Hippocampal formation (tissue), 2 donors: ENCODE measurements at places on chromosomes 4 and X.
A peak's percentile ranks its signal among the peaks of the same experiment; 100 is the strongest.

DNA sequence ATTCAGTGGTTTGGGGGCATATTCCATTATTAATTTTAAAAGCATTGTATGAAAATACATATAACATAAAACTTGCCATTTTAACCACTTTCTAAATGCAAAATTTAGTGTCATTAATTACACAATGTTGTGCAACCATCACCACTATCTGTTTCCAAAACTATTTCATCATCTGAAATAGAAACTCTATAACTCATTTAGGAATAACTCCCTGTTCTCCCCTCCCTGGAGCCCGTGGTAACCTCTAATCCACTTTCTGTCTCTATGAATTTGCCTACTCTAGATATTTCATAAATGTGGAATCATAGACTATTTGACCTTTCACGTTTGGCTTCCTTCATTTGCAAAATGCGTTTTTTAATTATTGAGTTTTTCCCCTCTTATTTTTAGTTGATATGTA is 101.4 kb upstream of the GPC4 start:
- DNase-seq: no peak

DNA sequence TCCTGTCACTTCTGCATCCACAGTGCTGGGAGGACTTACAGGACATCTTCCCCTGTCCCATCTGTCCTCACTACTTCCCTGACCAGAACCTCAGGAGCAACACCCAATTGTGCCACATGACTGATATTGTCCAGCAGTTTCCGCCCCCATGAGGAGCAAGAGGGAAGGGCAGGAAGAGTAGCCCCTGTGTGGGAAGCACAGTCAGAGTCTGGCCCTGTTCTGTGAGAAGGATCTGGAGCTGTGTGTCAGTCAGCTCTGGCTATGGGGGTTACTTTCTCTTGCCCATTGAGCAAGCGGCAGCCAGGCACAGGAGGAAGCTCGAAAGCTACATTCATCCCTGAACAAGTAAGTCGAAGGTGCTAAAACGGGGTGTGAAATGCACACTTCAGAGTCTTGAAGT is 14.8 kb upstream of the TRIM60 start:
- DNase-seq: no peak

GRCh38 chr4:139453041-139453370 is 915 bp upstream of the RAB33B start:
- DNase-seq: peak; percentile 34

DNA sequence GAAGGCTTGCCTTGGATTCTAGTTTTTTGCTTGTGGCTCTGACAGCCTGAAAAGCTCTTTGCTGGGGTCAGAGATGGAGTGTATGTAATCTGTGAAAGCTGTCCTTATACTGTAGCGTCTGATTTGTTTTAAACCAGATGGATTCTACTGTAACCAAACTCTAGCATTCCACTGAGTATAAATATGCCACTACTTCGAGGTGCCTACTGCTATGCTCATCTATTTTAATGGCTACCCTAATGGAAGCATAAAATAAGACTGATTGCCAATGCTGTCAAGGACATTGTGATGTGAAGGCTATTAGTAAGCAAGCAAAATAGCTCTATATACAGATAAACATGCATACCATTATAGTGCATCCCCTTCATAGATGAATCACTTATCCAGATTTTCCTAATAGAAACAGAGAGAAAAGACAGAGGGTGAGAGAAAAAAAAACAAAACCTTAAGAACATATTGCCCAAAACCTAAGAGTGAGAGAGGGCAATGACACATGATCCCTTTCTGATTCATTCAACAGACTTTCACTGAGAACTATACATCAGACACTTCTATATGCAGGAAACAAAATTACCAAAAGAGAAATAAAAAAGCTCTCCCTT is 1025.8 kb upstream of the LCORL start:
- DNase-seq: no peak

GRCh38 chrX:132187451-132187850 is 31.8 kb downstream of the RAP2C start:
- no peak for DNase-seq

DNA sequence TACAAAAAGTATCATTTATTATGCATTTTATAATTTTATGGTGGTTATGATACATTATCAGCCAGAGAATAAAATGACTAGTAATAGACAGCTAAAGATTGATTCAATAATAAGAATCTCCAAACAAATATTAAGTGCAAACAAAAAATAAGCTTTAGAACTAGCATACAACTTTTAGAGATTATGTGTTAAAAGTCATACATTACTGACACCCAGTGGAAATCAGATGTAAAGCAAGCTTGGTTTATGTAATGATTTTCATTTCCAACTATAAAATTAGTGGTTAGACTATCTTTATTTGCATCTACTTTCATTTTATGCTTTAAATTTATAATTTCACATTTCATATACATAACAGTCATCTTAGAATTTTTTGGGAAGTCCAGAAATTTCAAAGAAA is 57.7 kb downstream of the IL13RA2 start:
- no peak for DNase-seq

- no peak for DNase-seq
Measured at GRCh38 chrX:133555782-133556458, 140.6 kb upstream of the GPC4 start.

- no peak for DNase-seq
Measured at GRCh38 chr4:147768113-147768512, 36.2 kb downstream of the ARHGAP10 start.

DNA sequence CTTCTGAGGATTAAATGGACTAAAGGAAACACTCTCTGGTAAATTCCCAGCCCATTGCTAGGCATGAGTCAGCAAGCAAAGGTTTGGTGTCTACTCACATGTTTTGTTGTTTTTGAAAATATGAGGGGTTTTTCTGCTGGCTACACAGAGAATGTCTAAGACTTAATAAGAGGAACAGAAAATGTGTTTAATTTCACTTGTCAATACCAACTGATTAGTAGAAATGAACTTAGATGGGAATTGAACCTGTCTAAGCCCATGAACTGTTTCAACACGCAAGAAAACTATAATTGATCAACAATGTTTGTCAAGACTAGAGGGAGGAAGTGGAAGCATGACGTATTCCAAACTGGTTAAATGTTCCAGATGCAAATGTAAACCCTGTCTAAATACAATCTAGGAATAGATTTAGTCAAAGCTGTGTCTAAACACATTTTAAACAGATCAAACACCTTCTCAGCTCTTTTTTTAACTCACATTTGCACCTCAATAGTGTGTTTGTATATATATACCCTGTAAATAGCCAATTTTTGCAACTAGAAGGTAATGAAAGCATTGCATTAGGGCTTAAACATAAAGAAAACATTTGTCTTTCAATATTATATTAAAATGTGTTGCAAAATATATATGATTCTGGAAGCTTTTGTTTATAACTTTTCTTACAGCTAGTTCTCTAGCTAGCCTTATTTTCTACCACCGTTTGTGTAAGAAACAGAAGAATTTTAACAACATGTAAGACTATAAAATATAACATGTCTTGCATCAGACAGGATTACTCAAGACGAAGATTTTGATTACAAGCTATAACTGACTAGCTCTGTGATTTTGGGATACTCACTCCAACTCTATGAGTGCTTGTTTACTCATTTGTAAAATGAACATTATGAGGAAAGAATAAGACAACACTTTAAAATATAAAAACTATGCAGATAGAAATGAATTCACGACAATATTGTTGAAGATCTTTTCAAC is 607.8 kb downstream of the FSTL5 start:
- no peak for DNase-seq
